ENCODE measurements at places on chromosomes 2 and 18. TPM values are rescaled to one million over a fixed set of nuclear protein-coding genes. Genes with fewer than 3 reads are reported as not detected.

Gene C2orf92
- 7.7 TPM for total RNA-seq

- ATAC-seq, result no peak
Observed at GRCh38 chr2:31223026-31223425, 5.7 kb upstream of the CAPN14 start.

Gene RAB17
- 0.09 TPM for total RNA-seq

- no peak for ATAC-seq
Observed at GRCh38 chr2:238593236-238593635, 166.5 kb downstream of the ASB1 start.

Gene SCN7A
- total RNA-seq, result 0.15 TPM

Gene DYSF
- 0.64 TPM for total RNA-seq

GRCh38 chr2:113124181-113124961 lies 3.0 kb upstream of the IL1RN start:
- peak; percentile 95 for ATAC-seq

DNA sequence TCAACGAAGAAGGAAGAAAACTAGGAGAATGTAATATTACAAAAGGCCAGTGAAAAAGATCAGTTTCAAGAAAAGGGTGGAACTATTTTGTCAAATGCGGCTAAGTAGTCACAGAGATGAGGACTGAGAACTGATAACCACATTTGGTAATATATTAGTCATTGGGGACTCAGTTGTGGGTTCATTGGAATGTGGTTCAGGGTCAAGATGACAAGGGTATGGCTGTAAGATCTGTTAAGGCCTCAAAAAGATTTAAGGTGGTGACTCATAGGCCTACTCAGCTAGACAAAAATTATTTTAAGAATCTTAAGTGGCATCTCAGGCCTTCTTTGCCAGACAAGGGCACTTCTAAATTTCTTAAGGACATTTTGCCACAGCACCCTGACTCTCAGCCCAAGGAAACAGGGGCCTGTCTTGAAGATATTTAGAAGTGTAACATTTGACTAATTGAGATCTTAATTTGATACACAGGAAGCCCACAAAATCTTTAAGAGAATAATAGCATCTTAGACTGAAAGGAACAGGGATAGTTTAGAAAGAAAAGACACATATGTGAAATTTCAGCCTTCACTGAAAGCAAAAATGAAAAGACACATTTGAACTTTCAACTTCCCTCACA lies 81.3 kb downstream of the STRADB start:
- no peak for ATAC-seq

- ATAC-seq, result no peak
Observed at GRCh38 chr18:72336786-72337185, 207.4 kb downstream of the CBLN2 start.

DNA sequence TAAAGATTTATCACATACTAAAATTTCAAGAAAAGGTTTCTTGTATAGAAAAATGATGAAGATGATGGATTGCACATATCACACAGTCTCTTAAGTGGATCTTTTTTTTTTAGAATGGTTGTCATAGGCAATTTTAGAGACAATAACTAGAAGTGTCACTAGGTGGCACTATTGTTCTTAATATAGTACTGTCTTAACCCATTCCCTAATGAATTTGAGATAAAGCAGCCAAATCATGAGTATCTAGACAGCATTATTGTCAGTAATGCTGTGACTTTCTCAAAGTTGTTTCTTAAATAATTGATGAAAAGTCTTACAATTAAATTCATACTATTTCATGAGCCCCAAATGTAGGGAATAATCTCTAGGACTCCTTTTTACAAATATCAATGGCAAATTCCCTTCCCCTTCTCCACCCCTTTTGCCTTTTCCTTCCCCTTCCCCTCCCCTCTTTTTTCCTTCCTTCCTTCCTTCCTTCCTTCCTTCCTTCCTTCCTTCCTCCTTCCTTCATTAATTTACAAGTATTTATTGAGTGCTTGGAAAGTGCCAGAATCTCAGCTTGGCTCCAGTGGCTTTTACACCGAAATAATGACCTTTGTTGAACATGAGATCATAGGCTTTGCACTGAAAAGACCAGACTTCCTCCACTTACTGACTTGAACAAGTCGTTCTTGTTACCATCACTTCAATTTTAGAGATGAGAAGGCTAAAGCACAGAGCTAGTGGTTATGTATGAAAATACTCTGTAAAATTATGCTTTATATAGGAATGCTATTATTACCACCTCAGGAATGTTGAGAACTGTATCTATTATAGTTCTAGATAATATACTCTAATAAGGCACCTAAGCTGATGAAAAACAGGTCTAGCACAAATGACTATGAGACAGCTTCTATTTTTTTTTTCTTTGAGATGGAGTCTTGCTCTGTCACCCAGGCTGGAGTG lies 19.8 kb downstream of the MYL12B start:
- peak; percentile 81 for ATAC-seq

Gene HJURP
- 27.9 TPM for total RNA-seq

GRCh38 chr2:26772064-26773001 lies 8.2 kb downstream of the SLC35F6 start:
- ATAC-seq, result peak; percentile 41

GRCh38 chr2:83817511-83817910 lies 641.6 kb downstream of the SUCLG1 start:
- no peak for ATAC-seq

GRCh38 chr2:9757501-9758264 lies 85.6 kb upstream of the TAF1B start:
- peak; percentile 42 for ATAC-seq

DNA sequence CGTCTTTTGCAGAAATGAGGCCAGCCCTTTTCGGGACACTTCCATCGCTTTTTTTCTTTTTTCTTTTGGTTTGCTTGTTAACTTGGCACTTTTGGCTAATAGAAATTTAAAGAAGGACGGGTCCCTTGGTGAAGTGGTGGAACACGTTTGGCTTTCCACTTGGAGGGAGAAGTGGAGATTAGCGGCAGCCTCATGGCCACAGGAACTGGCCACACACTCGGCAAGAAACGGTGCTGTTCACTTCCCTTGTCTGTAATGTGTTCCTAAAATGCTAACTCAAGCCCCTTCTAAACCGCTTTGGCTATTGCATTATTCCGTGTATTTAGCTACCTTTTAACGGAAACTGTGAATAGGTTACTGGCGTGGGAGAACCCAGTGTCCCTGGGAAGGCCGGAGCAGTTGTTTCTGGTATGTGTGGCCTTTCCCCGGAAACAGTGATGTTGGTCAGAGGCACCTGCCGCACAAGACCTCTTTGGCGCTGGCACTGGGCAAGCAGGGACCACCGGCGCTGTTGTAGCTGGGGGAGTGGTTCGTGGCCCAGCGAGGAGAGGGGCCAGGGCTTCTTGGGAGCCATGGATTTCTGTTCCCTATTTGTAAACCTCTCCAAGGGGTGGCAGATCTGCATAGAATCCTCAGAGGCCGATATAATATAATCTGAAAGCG lies 981 bp downstream of the RAMP1 start:
- ATAC-seq, result no peak

Gene LCT
- total RNA-seq, result 0.31 TPM

GRCh38 chr2:38771632-38772031 lies 6.4 kb upstream of the GEMIN6 start:
- ATAC-seq, result no peak

GRCh38 chr2:145748927-145749326 lies 1229.0 kb upstream of the ZEB2 start:
- ATAC-seq, result no peak

All from motor neuron (in vitro differentiated cells).